ELR (cell line): ENCODE measurements at places on chromosomes 12 and 14.

DNA sequence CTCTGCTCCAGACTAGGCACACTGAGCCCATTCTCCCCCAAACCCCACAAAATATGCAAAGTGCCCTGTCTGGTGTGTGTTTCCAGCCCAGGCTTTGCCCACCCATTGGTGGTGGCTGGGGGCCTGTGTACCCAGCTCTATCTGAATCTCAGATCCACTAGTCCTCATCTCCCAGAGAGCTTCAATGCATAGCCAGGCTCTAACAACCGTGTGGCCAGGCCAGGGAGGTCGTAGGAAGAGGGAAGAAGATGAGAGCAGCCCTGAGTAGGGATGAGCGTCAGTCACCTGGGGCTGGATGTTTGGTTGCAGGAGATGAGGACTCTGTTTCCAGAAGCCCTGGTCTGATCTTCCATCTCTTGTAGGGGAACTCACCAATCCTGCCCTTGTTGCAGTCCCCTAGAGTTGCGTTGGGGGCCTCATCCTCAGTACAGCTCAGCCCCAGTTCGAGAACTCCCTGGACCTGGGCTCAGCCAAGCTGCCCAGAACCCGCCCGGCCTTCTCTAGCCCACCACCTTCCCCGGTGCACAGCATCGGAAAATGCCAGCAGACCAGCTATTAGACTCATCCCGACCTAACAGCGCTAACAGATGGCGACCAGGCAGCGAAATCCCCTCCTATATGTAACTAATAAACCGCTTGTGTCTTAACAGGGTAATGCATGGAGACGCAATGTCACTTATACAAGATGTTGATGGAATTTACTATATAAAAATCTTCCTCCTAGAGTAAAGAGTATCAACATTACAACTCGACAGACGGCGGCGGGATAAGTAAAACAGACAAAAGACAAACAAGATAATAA, 3.2 kb upstream of the LHX5 start:
- no peak for DNase-seq

DNA sequence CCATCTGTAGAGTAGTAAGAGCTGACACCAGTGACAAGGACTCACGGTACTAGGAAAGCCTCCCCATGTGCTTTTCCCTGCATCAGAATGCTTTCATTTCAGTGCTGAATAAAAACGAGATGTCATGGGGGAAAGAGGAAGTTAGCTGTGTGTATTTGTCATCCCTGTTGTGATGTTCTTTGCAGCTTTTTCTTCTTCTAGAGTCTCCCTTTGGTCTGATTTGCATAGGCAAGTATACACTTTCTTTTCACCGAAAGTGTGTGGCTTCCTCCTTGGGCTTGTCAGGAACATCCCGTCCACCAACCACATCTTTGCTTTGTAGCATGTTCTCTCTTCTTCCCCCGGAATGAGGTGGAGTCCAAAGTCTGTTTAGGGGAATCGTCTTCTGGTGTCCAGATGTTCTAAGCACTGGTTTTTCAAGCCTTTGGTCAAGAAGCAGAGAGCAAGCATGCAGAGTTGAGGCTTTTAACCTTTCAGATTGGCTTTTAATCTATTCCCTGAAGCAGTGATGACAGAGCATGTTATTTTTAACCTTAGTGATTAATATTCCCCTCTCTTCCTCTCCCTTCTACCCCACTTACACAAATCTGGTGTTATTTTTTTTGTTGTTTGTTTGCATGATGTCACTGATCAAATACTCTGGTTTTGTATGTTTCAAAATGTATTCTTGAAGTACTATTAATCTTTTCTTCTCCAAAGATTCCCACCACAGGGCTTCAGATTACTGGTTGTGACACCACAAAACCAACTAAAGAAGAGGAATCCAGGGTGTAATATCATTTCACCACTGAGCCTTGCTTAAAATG, 163.4 kb downstream of the SAMD4A start:
- peak; percentile 45 for DNase-seq

- DNase-seq: no peak
These were observed 329.0 kb downstream of the TMEM121 start for GRCh38 chr14:105855246-105855892.

DNA sequence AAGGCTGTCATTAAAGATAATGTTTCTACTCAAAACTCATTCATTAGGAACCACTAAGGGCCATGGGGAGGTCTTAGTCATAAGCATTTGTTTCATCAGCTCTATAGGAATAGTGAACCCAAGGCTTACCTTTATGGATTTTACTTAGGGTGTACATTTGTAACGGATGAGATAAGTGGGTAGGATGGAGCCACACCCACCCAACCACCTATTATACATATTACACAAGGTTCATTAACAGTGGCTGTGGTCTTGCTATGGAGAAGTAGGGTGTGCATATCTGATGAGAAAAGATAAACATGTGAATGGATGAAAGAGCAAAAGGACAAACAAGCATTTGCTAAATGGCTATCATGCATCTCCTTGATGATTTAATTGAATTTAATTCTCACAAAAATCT, 39.6 kb upstream of the ITPR2 start:
- no peak for DNase-seq

- peak; percentile 97 for DNase-seq
These were observed 4.5 kb upstream of the LTBP2 start for GRCh38 chr14:74616507-74616906.

DNA sequence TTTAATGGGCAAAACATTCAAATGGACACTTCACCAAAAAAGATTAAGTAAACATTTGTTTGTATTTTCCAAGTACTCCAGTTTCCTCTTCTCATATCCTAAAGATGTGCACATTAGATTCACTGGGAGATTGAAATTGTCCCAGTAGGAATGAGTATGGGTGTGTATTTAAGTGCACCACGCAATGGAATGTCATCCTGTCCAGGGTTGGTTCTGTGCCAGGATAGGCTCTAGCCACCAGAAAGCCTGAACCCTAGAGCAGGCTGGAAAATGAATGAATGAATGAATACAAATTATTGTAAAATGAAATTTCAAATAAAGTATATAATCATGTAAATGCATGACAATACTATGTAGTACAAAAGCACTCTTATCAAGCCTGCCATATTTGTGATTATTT, 14.0 kb downstream of the CEP83 start:
- peak; percentile 24 for DNase-seq

GRCh38 chr12:50174971-50175715, 8.0 kb upstream of the CERS5 start:
- peak; percentile 86 for DNase-seq

- no peak for DNase-seq
These were observed 9.4 kb downstream of the MYBPC1 start for GRCh38 chr12:101604132-101604531.

- peak; percentile 56 for DNase-seq
These were observed 36.4 kb downstream of the BBS10 start for GRCh38 chr12:76311796-76312195.

DNA sequence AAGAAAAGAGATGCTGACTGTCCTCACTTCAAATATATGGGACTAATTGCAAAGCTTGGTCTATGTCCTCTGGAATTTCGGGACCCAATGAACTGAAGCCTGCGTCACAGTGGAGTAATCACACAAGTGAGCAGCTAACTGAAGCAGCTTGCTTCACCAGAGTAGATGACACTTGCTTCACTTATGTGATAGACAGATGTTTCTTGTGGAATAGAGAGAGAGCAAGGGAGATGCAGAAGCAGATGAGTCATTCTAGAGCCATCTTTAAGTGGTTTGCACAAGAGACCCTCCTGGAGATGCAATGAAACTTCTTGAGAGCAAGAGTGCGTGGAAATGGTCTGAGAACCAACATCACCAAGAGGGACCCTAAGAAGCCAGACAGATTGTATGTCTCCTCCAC, 1537.1 kb upstream of the FLRT2 start:
- peak; percentile 10 for DNase-seq

- no peak for DNase-seq
These were observed 11.7 kb upstream of the RNASE10 start for GRCh38 chr14:20493634-20494033.

GRCh38 chr12:121799842-121800693, 3.7 kb upstream of the SETD1B start:
- peak; percentile 91 for DNase-seq

- no peak for DNase-seq
These were observed 261.7 kb upstream of the FKBP4 start for GRCh38 chr12:2533036-2533435.

DNA sequence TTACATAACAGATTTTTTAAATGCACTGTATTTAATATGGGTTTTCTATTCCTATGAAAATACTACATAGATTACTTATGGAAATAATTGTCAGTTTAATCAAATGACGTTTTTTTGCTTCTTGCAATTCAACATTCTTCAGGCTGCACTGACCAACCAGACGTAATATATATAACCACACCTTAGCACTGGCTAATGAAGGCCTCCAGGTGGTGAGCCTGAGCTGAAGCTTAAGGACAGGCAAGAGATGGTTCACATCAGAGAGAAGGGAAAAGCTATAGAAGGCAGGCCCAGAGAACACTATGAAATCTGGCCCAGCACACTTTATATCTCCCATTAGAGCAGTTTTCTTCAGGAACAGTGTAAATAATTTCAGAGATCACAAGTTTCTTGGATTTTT, 2.8 kb upstream of the MDGA2 start:
- no peak for DNase-seq

GRCh38 chr14:106787626-106788025, 1261.2 kb downstream of the TMEM121 start:
- DNase-seq: no peak

GRCh38 chr12:108831309-108831991, 25.9 kb downstream of the SSH1 start:
- DNase-seq: no peak

- DNase-seq: no peak
These were observed 10.6 kb upstream of the KRT74 start for GRCh38 chr12:52584156-52584682.

GRCh38 chr14:47346849-47347248, 328.6 kb downstream of the MDGA2 start:
- no peak for DNase-seq

- DNase-seq: no peak
These were observed 27.3 kb downstream of the TSHR start for GRCh38 chr14:80982711-80983110.
